NCI-H1105 (cell line): ENCODE measurements at places on chromosomes 2 and 18.

- DNase-seq = no peak
Observed at GRCh38 chr2:11995456-11995855, 249.0 kb downstream of the LPIN1 start.

DNA sequence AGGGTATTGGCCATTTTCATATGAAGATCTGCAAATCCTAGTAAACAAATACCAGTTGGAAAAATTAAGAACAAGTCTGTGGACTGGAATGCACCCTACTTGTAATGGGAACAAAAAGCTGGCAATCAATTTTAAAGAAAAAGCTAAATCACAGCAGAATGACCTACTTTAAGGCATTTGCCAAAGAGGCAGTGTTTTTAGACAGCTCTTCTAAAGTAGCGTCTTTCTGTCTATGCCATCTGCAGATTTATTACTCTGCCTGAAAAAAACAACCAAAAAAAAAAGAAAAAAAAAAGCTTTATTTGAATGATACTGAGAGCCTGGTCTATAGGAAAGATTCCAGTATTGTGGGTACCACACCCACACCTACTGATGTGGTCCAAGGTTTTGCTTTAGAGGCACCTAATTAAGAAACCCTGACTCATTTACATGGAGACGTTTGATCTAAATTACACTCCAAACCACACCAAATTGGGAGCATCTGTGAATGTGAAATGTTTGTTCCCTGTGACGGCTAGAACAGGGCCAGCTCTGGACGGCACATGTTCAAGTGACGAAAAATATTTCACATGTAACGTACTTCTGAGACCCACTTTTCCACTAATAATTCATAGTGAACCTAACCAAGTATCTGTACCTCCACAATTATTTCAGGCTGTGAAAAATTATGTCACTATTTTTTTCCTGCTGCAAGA lies 597.1 kb downstream of the ARHGAP15 start:
- DNase-seq = no peak

- no peak for DNase-seq
Observed at GRCh38 chr18:3998698-3999333, 456.3 kb downstream of the DLGAP1 start.

- DNase-seq = no peak
Observed at GRCh38 chr2:26523750-26524149, 45.8 kb upstream of the OTOF start.

GRCh38 chr2:133200684-133201421 lies 367.4 kb downstream of the NCKAP5 start:
- DNase-seq = no peak
